Liver (tissue), 10 donors: ENCODE measurements at places on chromosomes 4 and X. TPM values are rescaled to one million over a fixed set of nuclear protein-coding genes. Genes with fewer than 3 reads are reported as not detected.

Gene NIPAL1
- total RNA-seq: 10.7 TPM

Gene TMPRSS11F
- total RNA-seq: not detected

Gene TRO
- total RNA-seq: 5.3 TPM

Gene PABPC4L
- 0.25 TPM for total RNA-seq

Gene HSD17B13
- 20.3 TPM for total RNA-seq

Gene TLR7
- 0.17 TPM for total RNA-seq

Gene FGG
- 11,566 TPM for total RNA-seq

Gene RPA4
- 2.5 TPM for total RNA-seq

Gene SOD3
- 5.8 TPM for total RNA-seq

Gene FGD1
- total RNA-seq: 0.89 TPM

Gene AREG
- not detected for total RNA-seq

Gene ARSJ
- 0.56 TPM for total RNA-seq

Gene FGFBP1
- total RNA-seq: not detected

Gene LEF1
- 6.4 TPM for total RNA-seq

Gene MAGEA9B
- not detected for total RNA-seq

Gene ZCCHC12
- total RNA-seq: not detected

Gene ENPEP
- total RNA-seq: 41.5 TPM

Gene GPR143
- 1.4 TPM for total RNA-seq

Gene AR
- total RNA-seq: 67.4 TPM

Gene CFI
- 598 TPM for total RNA-seq

Gene ERVMER34-1
- total RNA-seq: 0.08 TPM

Gene RNF128
- total RNA-seq: 47.4 TPM

Gene SYTL5
- 2.8 TPM for total RNA-seq

Gene CYTL1
- total RNA-seq: not detected

Gene GDPD2
- total RNA-seq: not detected

Gene ZNF718
- 6.5 TPM for total RNA-seq

Gene SCML2
- total RNA-seq: 1.0 TPM

Gene SORBS2
- total RNA-seq: 23.3 TPM
